Vagina (tissue), 2 donors: ENCODE measurements at places on chromosomes 2 and 18.
A peak's percentile ranks its signal among the peaks of the same experiment; 100 is the strongest.

DNA sequence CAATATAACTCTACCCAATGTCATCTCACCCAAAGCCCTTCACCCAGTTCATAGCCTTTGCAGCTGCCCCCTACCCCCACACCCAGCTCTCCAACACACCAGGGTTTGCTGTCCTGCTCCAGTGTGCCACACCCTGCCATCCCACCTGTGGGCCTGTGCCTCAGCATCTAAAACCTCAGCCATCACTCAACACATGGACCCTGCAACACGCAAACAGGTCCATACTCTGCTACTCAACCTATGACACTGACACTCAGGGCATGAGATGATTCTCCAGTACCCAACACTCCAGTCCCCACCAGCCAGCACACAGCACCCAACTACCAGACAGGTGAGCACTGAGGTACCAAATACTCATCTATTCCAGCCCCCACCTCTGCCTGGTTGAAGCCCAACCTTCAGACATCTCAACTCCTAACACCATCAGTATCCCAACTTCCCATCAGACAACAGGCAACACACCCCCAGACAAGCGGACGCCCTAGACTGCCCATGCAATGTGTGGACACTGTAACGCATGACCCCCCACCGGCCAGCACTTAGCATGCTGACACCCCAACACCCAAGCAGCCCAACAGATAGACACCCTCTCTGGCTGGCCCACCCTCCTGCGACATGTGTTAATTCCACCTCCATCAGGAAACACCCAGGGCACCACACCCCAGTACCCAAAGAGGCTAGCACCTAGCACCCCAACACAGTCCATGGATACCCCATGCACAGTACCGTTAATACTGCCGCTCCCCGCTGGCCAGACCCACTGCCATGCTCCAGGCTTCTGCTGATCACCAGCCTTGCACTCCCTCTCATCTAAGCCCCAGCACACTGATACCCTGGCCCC lies 25.0 kb downstream of the ZAP70 start:
- no peak overlapping the region for H3K4me3 ChIP-seq
- DNase-seq, result no peak
- H3K27ac ChIP-seq, result no peak overlapping the region
- H3K36me3 ChIP-seq, result no peaks in the 10 kb centered on the region

- no peaks in the 10 kb centered on the region for H3K27me3 ChIP-seq
- no peaks in the 10 kb centered on the region for H3K4me1 ChIP-seq
- H3K36me3 ChIP-seq, result no peaks in the 10 kb centered on the region
- H3K27ac ChIP-seq, result no peak overlapping the region
- no peak overlapping the region for H3K4me3 ChIP-seq
- no peak for DNase-seq
Measured at GRCh38 chr2:21067859-21068537, 24.1 kb upstream of the APOB start.

DNA sequence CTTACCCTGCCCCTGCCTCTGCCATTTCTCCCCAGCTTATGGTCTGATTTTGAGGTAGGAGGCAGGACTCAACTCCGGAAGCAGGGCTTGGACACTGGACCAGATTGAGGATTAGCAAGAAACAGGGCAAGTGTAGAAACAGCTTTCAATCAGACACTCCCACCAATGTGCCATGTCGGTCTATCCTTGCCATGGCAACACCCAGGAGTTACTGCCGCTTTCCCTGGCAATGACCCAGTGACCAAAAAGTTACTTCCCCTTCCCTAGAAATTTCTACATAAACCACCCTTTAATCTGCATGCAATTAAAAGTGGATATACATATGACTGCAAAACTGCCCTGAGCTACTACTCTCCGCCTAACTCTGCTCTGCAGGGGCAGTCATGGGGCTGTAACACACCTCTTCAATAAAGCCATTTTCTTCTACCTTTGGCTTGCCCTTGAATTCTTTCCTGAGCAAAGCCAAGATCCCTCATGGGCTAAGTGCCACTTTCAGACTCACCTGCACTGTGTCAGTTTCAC lies 156.7 kb downstream of the LPIN1 start:
- no peaks in the 10 kb centered on the region for H3K36me3 ChIP-seq
- DNase-seq, result peak; percentile 55
- no peaks in the 10 kb centered on the region for H3K4me1 ChIP-seq
- no peak overlapping the region for H3K4me3 ChIP-seq
- H3K27me3 ChIP-seq, result no peaks in the 10 kb centered on the region

DNA sequence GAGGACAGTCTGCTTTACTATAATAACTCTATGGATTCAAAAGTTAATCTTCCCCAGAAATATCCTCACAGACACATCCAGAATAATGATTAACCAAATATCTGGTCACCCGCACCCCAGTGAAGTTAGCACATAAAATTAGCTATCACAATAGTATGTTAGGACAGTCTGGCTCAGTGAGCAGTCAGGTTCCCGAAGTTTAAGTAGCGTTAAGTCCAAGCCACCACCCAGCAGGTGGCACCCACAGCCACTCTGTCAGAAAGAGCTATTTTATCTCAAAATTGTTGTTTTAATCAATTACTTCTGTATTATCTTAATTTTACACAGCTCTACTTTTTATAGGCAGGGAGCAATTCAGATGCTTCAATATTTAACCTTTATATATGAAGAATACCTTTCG lies 537.5 kb downstream of the MBD2 start:
- H3K27ac ChIP-seq, result no peak overlapping the region
- H3K36me3 ChIP-seq, result no peaks in the 10 kb centered on the region
- H3K4me1 ChIP-seq, result no peaks in the 10 kb centered on the region

DNA sequence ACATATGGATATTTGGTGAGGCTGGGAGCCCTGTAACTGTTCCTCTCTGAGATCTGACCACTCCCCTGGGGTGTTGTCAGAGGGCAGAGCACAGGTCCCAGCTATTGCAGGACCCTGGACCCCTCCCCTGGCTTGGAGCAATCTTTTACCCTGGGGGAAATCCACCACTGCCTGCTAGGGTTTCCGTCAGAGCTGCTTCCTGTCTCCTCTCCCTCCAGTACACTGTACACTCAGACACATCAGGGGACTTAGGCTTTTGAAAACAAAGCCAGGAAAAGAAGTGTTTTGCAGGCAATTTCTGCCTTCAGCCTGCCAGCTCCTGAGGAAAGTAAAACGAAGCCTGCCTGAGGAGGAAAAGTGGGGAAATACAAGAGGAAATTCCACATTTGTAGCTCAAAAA lies 13.2 kb upstream of the CEP68 start:
- no peaks in the 10 kb centered on the region for H3K36me3 ChIP-seq
- H3K4me3 ChIP-seq, result no peak overlapping the region

GRCh38 chr2:32565902-32566301 lies 61.9 kb upstream of the TTC27 start:
- no peak for DNase-seq
- no peaks in the 10 kb centered on the region for H3K4me1 ChIP-seq
- no peaks in the 10 kb centered on the region for H3K36me3 ChIP-seq
- H3K27ac ChIP-seq, result no peak overlapping the region

- no peaks in the 10 kb centered on the region for H3K4me1 ChIP-seq
- no peak overlapping the region for H3K4me3 ChIP-seq
- H3K27me3 ChIP-seq, result no peaks in the 10 kb centered on the region
- DNase-seq, result no peak
Measured at GRCh38 chr2:147712051-147712450, 132.8 kb upstream of the ACVR2A start.

DNA sequence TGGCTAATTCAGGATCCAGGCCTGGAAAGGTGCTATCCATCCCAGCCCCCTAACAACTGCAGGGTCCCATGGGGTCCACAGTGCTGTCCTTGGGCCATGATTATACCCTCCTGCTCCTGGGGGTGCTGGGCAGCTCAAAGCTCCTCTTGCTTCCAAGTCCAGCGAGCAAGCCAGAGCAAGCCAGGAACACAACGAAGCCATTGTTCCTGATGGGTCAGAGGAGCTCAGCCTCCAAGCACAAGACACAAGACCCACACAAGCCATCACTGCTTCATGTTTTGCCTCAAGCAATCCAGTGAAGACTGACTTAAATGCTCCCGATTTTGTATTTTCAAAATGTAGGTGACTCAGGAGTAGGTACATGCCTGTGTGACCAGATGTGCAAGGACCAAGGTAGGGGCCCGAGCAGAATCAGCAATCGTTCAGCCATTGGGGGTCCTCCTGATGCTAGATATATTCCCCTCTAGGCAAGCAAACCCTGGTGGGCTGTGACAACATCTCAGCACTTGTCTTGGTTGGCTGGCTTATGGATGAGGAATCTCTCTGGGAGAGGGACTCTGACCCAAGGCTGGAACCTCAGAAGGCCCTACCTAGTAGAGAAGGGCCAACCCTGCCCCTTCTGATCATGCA lies 90.8 kb downstream of the EPAS1 start:
- no peaks in the 10 kb centered on the region for H3K36me3 ChIP-seq
- no peaks in the 10 kb centered on the region for H3K27me3 ChIP-seq
- DNase-seq, result peak; percentile 43
- no peak overlapping the region for H3K4me3 ChIP-seq
- H3K27ac ChIP-seq, result no peak overlapping the region
- H3K4me1 ChIP-seq, result no peaks in the 10 kb centered on the region

DNA sequence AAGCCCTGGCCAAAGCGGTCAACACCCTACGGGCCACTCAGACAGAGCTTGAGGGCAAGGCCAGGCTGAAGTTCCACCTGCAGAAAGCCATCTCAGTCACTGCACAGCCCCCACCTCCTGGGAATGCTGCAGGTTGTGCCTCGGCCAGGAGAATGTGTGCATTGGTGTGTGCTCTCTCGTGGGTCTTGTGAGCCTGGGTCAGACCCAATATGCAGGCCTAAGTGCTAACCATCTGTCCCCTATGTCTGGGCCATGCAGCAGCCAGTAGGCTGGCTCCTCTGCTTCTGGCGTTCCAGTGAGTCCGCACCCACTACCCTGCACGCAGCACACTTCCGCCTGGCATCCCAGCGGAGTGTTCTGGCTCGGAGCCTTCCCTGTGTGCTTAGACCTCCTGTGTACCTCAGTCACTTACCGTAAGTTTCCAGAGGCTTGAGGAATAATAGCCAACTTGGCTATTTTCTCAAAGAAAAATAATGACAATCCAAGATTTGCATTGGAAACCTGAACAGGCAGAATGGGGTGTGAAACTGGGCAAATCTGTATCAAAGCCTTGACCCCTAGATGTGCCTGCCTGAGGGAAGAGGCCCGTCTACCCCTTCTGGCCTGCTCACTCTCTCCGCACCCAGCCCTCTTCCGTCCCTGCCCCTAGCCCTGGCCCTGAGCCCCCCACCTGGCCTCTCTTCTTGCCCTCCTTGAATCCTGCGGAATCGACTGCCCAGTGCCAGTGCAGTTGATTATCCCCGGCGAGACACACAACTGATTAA lies 7.2 kb downstream of the SIX3 start:
- peaks cover 10% of the 10 kb centered on the region for H3K27me3 ChIP-seq
- peaks cover 37% of the 10 kb centered on the region for H3K4me1 ChIP-seq
- no peak for DNase-seq
- no peaks in the 10 kb centered on the region for H3K36me3 ChIP-seq

GRCh38 chr2:84704505-84705244 lies 176.2 kb downstream of the TRABD2A start:
- H3K36me3 ChIP-seq, result no peaks in the 10 kb centered on the region
- no peak overlapping the region for H3K4me3 ChIP-seq
- no peaks in the 10 kb centered on the region for H3K4me1 ChIP-seq
- no peaks in the 10 kb centered on the region for H3K27me3 ChIP-seq
- DNase-seq, result no peak

- no peaks in the 10 kb centered on the region for H3K27me3 ChIP-seq
- no peaks in the 10 kb centered on the region for H3K36me3 ChIP-seq
- peaks cover 11% of the 10 kb centered on the region for H3K4me1 ChIP-seq
Measured at GRCh38 chr2:24337890-24338289, 22.4 kb downstream of the ITSN2 start.

GRCh38 chr2:121790276-121790956 lies 35.0 kb downstream of the TSN start:
- no peaks in the 10 kb centered on the region for H3K36me3 ChIP-seq
- H3K27me3 ChIP-seq, result no peaks in the 10 kb centered on the region
- no peak for DNase-seq
- H3K27ac ChIP-seq, result no peak overlapping the region
- no peak overlapping the region for H3K4me3 ChIP-seq

DNA sequence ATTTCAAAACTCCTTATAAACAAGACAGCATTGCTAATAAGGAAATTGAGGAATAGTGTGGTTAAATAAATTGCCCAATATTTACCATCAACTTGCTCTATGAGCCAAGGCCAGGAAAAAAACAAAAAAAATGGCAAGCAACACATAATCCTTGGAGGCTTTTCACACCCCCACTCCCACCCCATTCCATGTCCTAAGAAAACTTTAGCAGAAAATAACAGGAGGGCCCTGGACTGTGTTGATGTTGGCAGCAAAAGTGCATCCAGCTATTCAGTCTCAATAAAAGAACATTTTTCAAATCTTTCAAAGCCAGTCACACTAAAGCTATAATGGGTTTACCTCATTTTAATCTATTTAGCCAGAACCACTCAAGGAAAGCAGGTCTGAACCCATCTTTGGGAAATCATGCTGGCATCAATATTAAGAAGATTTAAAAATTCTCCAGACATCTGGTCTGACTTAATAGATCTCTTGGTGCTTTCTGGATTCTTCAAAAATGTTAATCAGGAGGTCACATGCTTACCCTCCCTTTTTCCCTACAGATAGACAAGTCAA lies 34.6 kb upstream of the STK17B start:
- H3K27ac ChIP-seq, result no peak overlapping the region
- DNase-seq, result no peak
- H3K36me3 ChIP-seq, result no peaks in the 10 kb centered on the region
- no peak overlapping the region for H3K4me3 ChIP-seq

DNA sequence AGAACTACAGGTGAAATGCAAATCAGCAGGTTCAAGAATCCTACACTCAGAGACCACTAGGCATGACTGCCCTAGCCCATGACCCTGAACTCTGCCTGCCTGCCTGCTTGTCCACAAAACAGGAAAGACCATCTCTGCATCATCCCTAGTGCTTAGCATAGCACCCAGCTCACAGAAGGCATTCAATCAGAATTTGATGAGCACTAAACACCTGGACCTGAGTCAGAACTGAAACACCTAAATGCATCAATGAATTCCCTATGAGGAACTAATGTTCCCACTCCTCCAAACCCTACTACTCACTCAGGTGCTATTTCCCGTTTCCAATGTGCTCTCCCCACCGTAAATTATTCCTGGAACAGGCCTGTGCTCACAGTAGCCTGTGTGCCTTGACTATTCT lies 21.7 kb downstream of the MRPS5 start:
- H3K27me3 ChIP-seq, result no peaks in the 10 kb centered on the region
- no peak for DNase-seq
- no peak overlapping the region for H3K27ac ChIP-seq
- H3K36me3 ChIP-seq, result peaks cover 3% of the 10 kb centered on the region

GRCh38 chr18:62186499-62186773 lies 420 bp downstream of the PIGN start:
- no peaks in the 10 kb centered on the region for H3K36me3 ChIP-seq
- H3K4me3 ChIP-seq, result peak overlapping the region; percentile 100
- no peak for DNase-seq
- H3K4me1 ChIP-seq, result peaks cover 52% of the 10 kb centered on the region

DNA sequence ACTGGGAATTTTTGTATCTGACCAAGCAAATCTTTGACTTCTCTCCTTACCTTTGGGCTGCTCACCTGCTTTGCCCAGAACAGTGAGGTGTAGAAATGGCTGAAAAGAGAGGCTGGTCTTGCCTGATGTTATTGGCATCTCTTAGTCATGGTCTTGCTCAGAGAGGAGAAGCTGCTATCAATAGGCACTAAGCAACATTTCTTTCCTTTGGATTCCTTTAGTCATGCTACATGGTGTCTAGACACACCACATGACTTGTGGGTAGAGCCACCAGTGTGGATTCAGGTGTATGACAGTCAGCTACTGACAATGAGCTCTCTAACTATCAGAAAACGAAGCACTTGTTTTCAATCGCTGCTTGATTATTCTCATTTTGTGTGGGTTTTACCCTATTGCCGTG lies 341.3 kb upstream of the DCC start:
- no peak for DNase-seq
- no peak overlapping the region for H3K27ac ChIP-seq
- no peaks in the 10 kb centered on the region for H3K27me3 ChIP-seq

GRCh38 chr18:3083766-3084165 lies 70.8 kb upstream of the LPIN2 start:
- H3K4me3 ChIP-seq, result no peak overlapping the region
- H3K36me3 ChIP-seq, result no peaks in the 10 kb centered on the region
- H3K27ac ChIP-seq, result no peak overlapping the region
- no peaks in the 10 kb centered on the region for H3K4me1 ChIP-seq
